Heart right ventricle (tissue), 16 donors: ENCODE measurements at places on chromosomes 12 and 14.

- DNase-seq = no peak
Observed at GRCh38 chr12:49519574-49519936, 19.3 kb upstream of the KCNH3 start.

DNA sequence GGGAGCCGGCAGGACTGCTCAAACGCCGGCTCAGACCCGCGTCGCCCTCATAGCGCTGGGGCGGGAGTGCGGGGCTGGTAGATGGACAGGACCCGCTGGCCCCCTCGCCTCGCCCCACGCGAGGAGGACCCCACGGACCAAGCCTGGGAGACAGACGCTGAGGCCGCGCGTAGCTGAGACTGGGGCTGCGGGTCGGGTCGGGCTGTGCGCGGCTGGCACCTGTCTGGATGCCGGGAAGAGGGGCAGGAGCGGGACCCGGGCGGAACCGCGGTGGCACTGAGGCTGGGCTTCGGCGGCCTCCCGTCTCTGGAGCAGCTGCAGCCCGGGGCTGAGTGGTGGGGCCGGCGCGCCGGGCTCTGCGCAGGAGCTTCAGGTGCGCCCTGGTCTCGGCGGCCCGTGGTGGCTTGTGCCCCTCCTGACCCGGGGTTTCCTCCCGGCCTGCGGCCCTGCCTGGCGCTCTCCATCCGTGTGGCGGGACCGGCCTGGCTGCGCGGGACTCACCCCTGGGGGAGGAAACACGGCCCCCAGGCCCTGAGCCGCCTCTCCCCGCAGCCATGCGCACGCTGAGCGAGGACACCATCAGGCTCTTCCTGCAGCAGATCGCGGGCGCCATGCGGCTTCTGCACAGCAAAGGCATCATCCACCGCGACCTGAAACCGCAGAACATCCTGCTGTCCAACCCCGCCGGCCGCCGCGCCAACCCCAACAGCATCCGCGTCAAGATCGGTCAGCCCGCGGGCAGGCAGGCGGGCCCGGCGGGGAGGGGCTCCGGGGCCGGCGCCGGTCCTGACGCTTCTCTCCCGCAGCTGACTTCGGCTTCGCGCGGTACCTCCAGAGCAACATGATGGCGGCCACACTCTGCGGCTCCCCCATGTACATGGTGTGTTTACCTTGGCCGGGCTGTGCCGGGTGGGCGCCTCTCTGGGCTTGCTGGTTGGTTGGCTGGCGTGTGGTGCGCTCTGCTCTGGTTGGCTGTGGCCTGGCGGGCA is 14.0 kb downstream of the ULK1 start:
- no peak for DNase-seq

DNA sequence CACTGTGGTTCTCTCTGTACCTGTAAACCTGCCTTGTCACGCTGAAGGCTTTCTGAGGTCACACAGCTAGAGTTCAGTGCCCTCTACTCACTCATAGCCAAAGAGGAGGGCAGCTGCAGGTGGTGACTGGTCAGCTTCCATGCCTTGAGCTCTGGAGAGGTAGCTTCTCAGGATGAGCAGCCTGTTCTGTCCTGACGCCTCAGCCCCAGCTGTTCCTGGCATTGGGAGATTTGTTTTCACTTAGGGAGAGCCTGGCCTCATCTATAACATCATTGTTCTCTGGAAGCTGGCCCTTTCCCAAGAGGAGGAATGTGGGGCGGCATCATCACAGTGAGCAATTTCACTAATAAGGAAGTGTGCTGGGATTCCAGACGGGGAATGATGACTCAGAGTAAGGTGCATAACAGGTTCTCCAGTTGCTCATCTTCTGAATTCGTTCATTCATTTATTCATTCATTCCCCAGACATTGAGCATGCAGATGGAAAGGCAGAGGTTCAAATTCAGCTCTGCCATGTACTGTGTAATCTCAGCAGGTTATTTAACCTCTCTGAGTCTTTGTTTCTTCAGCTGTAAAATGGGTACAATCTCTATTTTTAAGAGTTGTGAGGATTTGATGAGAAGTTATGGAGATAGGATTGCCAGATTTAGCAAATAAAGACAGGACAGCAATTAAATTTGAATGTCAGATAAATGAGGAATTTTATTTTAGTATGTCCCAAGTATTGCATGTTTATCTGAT is 255.8 kb upstream of the CRY1 start:
- DNase-seq = no peak

DNA sequence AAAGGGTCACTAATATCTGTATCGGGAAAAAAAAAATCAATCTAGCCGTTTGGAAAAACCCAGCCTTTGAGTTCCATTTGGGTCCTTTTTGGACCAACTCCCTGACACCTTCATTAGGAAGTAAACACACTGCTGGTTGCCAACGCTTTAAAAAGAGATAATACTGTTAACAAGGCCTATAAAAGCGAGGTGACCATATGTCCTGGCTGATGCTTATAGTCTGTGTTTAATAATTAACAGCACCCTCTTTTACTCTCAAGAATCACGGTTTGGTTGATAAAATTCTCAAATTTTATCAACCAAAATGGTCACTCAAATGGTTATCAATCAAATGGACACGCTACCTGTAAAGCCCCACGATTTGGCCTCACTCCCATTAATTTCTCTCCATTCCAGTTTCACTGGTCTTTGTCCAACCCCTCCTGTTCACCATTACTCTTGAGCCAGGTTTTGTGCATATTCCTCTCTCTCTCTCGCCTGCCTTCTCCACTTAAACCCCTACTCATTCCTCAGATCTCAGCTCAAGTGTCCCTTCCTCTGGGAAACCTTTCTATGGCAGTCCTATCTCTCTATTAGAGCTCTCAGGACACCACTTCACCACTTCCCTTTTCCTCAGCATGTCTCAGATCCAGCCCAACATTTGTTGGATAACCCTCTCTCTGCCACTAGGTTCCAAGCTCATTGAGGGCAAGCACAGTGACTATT is 9.5 kb downstream of the BTG1 start:
- no peak for DNase-seq

DNA sequence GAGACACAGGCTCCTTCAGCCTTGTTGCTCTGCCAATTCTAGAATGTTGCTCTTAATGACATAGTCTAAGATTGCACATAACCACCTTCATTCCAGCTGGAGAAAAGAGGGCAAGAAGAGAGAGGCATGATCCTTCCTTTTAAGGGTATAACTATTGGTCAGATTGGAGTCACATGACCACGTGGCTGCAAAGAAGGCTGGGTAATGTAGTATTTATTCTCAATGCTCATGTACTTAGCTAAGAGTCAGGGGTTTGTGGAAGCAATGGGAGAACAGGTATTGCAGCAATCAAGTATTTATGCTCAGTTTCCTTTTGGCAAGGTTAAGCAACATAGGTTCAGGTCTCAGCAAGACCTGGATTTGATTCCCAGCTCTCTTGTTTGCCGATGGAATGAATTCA is 298.8 kb upstream of the TBX3 start:
- no peak for DNase-seq

DNA sequence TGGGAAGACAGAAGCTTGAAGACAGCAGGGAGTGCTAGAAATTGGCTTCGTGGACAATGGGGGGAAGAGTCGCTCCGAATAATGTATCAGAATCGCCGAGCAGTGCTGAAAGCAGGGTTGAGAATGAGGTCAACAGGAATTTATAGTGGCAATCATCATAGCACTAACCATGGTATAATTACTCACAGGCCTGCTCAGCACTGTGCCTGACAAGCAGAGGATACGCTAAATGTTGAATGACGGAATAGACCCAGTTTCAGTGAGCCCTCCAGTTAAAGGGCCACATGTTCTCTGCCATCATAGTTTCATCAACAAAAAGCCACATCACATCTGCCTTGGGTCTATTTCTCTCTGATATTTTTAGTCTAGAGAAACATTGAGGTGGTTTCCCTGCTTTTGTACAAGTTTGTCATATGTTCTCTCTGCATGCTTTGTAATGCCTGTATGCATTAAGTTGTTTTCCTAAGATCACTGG is 130.3 kb upstream of the EGLN3 start:
- peak; percentile 61 for DNase-seq

- peak; percentile 22 for DNase-seq
Observed at GRCh38 chr12:87995581-87996178, 33.5 kb downstream of the C12orf50 start.

- no peak for DNase-seq
Observed at GRCh38 chr14:21860172-21860571, 186.6 kb upstream of the OR4E1 start.

- DNase-seq = no peak
Observed at GRCh38 chr12:105393587-105393986, 63.1 kb downstream of the C12orf75 start.

DNA sequence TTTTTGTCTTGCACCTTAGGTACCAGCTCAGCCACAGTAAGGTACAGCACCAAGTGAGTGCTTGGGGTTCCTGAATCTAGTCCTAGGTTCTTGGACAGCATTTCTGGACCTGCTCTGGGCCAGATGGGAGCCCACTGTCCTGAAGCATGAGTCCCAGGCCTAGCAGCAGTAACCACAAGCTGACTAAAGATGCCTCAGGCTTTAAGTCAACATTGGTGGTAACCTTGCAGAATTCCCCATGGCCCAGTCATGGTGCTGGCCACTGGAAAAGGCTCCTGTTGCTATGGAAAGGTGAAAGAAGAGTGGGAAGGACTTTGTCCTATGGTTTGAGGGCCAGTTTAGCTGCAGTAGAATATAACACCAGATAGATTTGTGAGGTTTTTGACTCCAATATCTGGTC is 86.9 kb upstream of the CLEC14A start:
- no peak for DNase-seq

GRCh38 chr12:9632766-9633165 is 25.1 kb upstream of the KLRB1 start:
- no peak for DNase-seq

DNA sequence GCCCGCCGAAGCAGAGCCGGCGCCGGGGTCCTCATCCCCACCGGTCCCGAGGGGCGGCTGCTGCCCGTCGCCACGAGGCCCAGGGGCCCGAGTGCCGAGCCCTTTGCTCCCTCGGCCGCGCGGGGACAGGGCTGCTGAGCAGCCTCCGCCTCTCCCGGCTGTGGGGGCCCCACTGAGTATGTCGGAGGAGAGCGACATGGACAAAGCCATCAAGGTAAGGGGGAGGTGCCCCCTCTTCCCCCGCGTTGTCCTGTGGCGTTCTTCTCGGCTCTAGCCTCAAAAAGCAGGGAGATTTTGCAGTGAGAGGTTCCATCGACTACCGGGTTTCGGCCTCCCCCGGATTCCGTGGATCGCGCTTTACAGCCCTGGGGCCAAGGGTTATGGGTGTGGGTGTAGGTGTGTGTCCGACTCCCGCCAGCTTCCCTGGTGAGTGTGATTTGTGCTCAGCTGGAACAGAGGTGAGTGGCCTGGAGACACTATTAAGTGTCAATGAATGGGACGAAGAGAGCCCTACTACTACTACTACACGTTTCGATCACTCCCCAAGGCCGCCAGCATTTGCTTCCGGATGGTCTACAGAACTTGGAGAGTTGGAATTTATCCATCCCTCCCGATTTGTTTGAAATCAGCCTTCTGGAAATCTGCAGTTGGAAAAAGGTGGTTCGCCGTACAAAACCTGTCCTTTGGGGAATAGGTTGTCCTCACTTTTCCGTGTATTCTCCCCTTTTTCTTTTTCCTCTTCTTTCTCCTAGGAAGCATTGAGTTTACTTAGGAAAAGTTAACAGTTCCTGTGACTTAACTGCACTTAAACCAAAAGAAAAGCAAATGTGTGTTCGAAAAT is 748 bp downstream of the MAPKAPK5 start:
- DNase-seq = no peak

- no peak for DNase-seq
Observed at GRCh38 chr14:99047441-99048031, 224.5 kb downstream of the BCL11B start.

DNA sequence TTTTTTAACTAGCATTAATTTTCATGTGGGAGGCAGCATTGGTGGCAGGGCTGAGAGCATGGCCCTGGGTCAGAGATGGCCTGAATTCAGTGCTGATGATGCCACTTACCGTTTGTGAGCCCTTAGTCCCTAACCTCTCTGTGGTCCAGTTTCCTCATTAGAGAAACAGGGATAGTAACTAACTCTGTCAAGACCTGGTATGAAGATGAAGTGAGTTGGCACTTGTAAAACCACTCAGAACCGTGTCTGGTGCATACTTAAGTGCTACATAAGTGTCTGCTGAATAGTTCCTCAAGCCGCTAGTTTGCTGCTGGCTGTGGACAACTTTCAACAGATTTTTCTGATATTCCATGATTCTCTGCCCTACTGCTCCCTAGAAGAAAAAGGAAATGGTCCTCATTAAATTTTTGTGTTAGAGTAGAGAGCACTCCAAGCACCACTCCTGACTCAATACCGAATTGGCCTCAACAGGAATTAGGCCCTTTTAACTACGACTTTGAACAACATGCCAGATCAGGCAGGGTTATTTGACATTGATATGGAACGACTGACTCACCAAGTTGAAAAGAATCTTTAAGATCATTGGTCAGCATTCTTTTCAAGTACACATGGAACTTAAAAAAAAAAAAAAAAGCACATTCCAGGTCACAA is 250.2 kb downstream of the ANO2 start:
- no peak for DNase-seq

GRCh38 chr12:56061982-56062381 is 18.0 kb upstream of the ERBB3 start:
- no peak for DNase-seq

- no peak for DNase-seq
Observed at GRCh38 chr12:118397708-118398440, 21.5 kb downstream of the SUDS3 start.

- DNase-seq = no peak
Observed at GRCh38 chr14:57051633-57052032, 217.1 kb downstream of the EXOC5 start.

GRCh38 chr12:109160433-109160832 is 44.0 kb downstream of the ACACB start:
- peak; percentile 28 for DNase-seq

DNA sequence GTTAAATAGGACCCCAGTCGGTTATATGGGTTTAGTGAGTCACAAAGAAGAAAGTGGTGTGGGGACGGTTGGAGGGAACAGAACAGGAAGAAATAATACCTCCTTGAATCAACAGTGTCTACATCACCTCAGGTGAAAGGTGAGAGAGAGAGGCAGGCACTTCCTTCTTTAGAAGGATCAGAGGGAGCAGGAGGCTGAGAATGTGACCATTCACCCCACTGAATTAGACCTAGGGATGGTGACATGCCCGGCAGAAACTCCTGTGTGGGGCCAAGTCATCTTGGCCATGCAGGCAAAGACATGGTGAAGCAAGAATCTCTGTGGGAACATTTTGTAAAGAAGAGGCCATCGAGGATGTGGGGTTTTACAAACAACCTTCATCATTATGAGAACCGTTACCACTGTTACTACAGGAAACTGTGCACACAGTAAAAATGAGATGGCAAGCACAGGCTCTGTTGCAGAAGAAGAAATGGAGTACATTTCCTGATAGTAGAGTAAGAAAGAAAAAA is 1196.9 kb downstream of the VRK1 start:
- no peak for DNase-seq

- no peak for DNase-seq
Observed at GRCh38 chr12:124663771-124664366, 96.5 kb upstream of the NCOR2 start.

- no peak for DNase-seq
Observed at GRCh38 chr12:107684029-107684795, 1.4 kb upstream of the PWP1 start.

DNA sequence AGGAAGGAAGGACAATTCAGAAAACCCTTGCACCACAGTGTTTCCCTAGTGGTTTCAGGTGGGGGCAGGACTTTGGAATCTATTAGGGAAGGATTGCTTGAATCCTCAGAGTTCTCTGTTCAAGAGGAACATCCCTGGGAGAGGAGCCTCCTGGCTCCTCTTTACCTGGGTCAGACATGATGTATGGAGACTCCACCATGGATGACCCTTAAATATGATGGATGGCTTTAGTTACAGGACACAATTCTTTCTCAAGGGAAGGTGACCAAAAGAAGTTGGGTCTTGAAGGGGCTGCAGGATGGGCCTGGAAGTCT is 396.6 kb downstream of the NRXN3 start:
- no peak for DNase-seq

GRCh38 chr14:30587141-30587540 is 28.2 kb downstream of the G2E3 start:
- DNase-seq = no peak
